Stimulated activated CD8-positive, alpha-beta memory T cell treated with anti-CD3 and anti-CD28 coated beads, Interleukin-4, amount 100 ng/mL, for 1 hour (primary cell): ENCODE measurements at places on chromosomes 5 and 9.

GRCh38 chr5:109718216-109718615 is 28.5 kb downstream of the MAN2A1 start:
- no peak for DNase-seq

GRCh38 chr5:52811067-52811749 is 23.5 kb downstream of the ITGA1 start:
- no peak for DNase-seq

GRCh38 chr5:81853030-81853357 is 102.1 kb upstream of the SSBP2 start:
- no peak for DNase-seq

GRCh38 chr5:115767424-115767823 is 49.0 kb downstream of the CDO1 start:
- DNase-seq = no peak

- DNase-seq = no peak
These were observed 901.0 kb upstream of the CTNND2 start for GRCh38 chr5:12805165-12805698.

DNA sequence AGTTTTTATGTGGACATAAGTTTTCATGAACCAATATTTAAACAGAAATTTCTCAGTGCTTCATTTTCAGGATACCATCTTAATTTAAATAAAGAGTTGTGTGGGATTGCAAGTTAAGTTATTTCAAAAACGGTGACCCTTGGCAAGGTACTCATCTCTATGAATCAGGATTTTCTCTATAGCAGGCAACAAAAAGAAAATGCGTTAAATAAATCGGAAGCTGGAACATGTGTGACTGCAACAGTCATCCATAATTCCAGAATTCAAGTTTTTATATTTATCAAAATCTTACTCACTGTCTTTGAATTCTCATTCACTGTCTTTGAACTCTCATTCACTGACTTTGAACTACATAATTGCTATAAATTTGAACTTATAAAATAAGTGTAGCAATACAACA is 5.8 kb upstream of the RECK start:
- no peak for DNase-seq

GRCh38 chr5:147226512-147226911 is 8.3 kb upstream of the STK32A start:
- DNase-seq = no peak

DNA sequence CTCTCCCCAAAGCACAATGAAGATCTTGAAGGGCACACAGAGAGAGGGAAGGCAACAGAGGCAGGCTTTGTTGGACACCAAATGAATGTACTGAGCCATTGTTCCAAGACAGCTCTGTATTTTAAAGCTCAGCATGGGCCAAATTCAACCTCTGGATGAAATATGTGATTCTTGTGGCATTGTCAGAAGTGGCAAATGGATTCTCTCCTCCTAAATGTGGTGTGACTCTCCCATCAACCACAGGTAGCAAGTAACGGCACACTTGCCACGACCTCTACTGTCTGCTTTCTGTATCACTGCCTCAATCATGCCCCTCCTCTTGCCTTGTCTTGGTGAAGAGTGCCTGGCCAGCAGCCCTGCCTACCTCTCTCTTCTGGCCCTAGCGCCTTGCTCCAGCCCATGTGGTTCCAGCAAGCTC is 6.1 kb upstream of the MOB3B start:
- DNase-seq = no peak

- no peak for DNase-seq
These were observed 854.3 kb upstream of the DMAC1 start for GRCh38 chr9:8653855-8654254.

- peak; percentile 52 for DNase-seq
These were observed at the start of gene RASA1 for GRCh38 chr5:87267574-87268125. TSS of gene RASA1 (plus strand) at chr5:87267883. CDS start at chr5:87268452, 569 bp downstream.

GRCh38 chr5:40402007-40402364 is 277.7 kb upstream of the PTGER4 start:
- no peak for DNase-seq

GRCh38 chr5:3347741-3348140 is 247.9 kb upstream of the IRX1 start:
- DNase-seq = no peak

GRCh38 chr9:29514336-29514735 is 1941.1 kb upstream of the C9orf72 start:
- no peak for DNase-seq

DNA sequence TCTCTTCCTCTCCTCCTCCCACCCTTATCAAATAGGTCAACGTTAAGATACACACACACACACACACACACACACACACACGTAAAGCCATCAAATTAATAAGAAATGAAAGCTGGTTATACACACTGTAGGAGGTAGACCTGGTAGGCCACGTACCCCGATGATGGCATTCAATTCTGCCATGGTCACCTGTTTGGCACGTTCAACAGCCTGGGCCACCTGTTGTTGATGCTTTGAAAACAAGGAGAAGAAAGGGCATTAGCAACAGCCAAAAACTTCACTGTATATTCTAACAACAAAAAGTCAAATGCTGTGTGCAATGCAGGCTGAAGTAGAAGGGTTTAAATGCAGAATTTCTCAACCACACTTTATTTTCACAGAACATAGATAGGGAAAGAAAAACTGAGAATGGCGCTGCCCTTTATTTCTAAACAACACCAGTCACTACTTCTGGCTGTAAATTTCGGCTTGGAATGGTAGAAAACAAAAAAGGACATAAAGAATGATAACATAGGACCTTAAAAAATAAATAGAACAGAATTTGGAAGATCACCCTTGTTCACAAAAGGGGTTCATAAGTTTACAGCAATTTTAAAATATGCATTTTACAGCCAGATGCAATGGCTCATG is 37.2 kb downstream of the TLE1 start:
- no peak for DNase-seq

DNA sequence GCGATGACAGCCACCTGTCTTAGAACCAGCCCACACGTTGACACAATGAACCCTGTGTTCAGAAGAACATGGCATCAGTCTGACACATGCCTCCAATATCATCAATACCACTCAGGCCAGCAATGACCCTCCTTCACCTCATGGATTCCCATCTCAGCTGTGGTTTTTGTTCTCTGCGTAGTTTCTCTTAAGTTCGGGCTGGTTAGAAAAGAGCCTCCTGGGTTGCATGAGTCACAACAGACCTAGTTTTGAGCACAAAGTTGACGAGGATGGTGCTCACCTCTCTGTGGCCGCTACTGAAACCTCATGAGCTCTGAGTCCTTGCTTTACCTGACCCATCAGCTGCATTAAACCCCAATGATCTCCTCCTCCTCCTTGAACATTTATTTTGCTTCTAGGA is 299.9 kb downstream of the SPOCK1 start:
- DNase-seq = no peak

- no peak for DNase-seq
These were observed 139.6 kb downstream of the RASEF start for GRCh38 chr9:82923092-82923911.

- no peak for DNase-seq
These were observed 40.8 kb downstream of the NAIF1 start for GRCh38 chr9:128026255-128026772.

- no peak for DNase-seq
These were observed 3.3 kb downstream of the OR2Y1 start for GRCh38 chr5:180736536-180736935.

GRCh38 chr9:126158588-126159429 is 167.8 kb upstream of the MVB12B start:
- DNase-seq = no peak

GRCh38 chr9:125959951-125960619 is 212.9 kb downstream of the PBX3 start:
- DNase-seq = no peak

DNA sequence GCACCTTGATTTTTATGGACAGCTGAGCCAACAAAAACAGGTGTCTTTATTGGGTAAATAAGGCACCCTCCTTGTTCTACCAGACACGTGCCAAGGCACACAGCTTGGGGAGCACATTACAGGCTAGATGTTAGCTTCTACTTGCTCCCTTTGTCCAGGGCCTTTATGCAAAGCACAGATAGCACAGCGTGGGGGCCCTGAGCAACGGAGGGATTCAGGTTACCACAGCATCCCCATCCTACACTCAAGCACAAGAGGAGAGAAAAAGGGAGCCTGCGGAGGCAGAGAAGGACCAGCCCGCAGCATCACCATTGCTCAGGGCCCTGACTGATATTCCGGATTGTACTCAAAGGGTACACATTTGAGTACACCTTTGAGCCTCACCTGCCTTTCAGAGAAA is 181.7 kb upstream of the KIF2A start:
- no peak for DNase-seq

- DNase-seq = no peak
These were observed 102.0 kb downstream of the OLFM1 start for GRCh38 chr9:135189497-135189896.

- DNase-seq = no peak
These were observed 1542.2 kb upstream of the CDH9 start for GRCh38 chr5:28580616-28581015.

DNA sequence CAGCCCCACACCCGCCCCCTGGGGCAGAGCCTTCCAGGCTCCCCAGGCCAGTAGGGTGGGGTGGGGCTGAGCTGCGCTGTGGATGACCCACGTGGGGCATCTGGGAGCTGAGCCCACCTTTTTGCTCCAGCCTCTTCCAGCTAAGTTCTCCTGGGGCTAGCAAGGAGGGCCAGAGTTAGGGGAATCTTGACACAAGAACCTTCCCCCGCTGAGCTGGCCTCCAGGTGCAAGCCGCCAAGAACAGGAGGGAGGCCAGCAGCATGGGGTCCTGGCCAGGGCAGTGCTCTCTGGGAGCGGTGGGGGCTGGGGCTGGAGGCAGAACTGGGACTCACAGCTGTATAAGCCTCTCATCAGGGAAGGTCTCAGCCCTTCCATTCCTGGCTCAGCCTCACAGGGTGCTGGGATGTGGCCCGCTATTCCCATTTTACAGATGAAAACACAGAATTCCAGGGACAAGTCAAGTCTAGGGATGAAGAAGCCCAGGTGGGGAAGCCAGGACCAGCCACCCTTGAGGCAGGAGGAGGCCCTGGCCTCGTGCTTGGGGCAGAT is 21.5 kb downstream of the SARDH start:
- DNase-seq = no peak

DNA sequence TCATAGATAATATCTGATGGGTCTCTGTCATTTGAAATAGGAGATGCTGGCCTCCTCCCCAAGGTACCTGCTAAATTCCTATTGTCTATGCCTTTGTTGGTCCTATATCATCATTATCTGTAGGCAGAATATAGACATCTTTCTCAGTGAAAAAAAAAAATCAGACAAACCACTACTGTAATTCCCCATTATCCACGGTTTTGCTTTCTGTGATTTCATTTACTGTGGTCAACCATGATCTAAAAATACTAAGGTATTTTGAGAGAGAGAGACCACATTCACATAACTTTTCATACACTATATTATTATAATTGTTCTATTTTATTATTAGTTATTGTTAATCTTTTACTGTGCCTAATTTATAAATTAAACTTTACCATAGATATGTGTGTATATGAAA is 122.5 kb downstream of the INVS start:
- no peak for DNase-seq

DNA sequence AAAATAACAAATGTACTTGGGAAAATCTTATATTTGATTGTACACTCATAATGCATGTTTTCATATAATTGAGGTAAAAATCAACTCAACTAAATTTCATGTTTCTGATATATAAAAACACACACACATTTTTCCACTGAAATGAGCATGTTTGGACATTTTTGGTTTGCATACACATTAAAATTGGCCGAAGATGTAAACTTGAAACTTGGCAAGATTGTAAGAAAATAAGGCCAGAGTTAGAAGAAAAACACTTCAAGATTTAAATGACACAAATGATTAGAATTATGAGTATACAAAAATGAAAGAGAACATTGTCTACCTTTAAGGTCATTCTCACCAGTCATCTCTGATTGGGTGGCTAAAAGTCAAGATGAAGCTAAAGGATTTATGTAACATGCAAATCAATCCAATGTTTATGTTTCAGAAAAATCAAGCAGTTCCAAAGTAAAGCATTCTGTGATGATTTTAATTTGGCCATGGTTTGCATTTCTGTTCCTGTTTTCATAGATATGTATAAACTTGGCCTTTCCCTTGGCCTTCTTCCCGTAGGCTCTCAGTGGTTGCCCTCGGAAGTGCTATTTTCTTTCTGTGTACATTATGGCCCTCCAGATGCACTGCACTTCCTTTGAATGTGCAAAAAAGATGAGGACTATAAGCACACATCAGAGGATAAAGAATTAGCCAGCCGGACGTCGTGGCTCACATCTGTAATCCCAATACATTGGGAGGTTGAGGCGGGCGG is 1105.4 kb upstream of the DMAC1 start:
- DNase-seq = no peak

DNA sequence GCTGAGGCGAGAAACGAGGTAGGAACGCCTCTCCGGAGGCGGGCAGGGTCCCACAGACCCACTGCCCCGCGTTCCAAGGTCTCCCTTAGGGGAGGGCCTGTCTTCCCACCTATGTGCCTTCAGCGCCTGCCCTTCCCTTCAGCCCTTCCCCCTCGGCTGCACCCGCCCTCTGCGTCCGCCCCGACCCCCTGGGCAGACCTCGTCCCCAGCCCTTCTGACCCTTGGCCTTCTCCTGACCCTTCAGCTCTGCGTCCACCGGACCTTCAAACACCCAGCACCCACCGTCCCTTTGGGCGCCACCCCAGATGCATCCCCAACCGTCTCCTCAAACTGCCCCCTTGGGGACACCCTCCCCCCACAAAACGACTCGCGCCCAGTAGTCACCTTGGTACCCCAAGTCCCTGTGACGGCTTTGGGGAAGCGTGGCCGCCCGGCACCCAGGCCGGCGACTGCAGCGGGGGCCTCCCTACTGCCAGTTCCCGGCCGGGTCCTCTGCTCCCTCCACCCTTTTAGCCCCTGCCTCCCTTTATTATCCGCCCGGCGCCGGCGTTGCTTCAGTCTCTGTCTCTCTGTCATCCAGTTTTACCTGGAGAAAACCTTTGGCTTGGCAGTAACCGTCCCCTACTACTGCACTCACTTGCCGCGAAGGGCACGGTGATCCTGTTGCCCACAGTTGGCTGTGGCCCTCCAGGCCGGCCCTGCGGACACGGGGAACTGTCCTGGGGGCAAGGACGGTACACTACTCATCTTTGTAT is 421 bp downstream of the RUSC2 start:
- DNase-seq = no peak

GRCh38 chr9:69370430-69370829 is 45.4 kb downstream of the ENTREP1 start:
- no peak for DNase-seq

DNA sequence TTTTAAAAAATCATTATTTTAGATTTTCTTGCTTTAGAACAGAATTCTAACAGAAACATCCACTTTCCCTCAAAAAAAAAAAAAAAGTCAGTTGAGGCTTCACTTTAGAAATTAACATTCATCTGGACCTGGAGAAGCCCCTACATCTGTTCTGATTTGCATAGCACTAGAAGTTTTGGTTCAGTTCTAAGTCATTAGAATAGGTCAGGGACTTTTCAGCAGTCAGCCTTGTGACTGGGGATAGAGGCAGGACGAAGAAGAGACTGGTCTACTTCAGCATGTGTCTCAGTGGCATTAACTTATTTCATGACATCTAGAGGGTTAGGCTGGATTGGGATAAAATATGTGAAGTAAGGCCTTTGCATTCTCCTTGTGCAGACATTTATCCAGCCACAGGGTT is 215.8 kb upstream of the DAB2 start:
- no peak for DNase-seq
